ENCODE measurements at places on chromosomes 5 and 9.

- DNase-seq: no peak
Observed at GRCh38 chr5:74169701-74170100, 470.8 kb downstream of the ENC1 start.

- no peak for DNase-seq
Observed at GRCh38 chr5:174829511-174829864, 105.1 kb downstream of the MSX2 start.

- DNase-seq: peak; percentile 1
Observed at GRCh38 chr5:16975950-16976624, 40.0 kb upstream of the MYO10 start.

GRCh38 chr9:135077497-135078200 lies 9.8 kb upstream of the OLFM1 start:
- DNase-seq: peak; percentile 20

- no peak for DNase-seq
Observed at GRCh38 chr9:108933231-108933717, 650 bp downstream of the ELP1 start.

GRCh38 chr9:90421786-90422185 lies 220.8 kb downstream of the DIRAS2 start:
- DNase-seq: no peak

GRCh38 chr9:89374176-89374575 lies 55.9 kb downstream of the SECISBP2 start:
- no peak for DNase-seq

- no peak for DNase-seq
Observed at GRCh38 chr5:107565791-107566767, 104.7 kb downstream of the EFNA5 start.

- no peak for DNase-seq
Observed at GRCh38 chr5:162806195-162806594, 631.2 kb upstream of the CCNG1 start.

DNA sequence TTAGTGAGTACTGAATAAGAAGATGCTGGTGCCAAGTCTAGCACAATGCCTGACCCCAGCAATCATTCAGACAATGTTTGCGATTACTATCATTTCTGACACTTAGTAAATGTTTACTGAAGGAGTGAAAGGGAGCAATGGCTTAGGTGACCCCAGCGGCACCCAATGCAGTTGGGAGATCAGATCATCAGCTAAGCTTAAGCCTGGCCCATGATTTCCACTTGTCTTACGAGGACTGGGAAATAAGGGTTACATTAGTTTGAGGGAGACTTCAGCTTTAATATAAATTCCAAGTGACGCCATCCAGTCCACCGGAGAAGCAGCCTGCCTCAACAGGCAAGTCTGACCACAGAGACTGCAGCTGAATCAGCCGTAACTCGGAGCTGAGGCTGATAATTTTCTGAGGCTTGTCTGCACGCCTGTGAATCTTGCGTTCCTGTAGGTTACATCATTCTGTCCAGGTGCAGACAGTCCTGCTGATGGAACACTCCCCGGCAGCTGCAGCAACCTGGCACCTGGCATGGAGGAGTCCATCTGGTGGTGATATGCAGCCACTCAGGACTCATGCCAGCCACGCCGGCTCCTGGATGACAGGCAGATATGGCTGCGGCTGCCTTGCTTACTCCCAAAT lies 34.9 kb upstream of the FGF1 start:
- no peak for DNase-seq

- DNase-seq: no peak
Observed at GRCh38 chr5:16791036-16791705, 144.9 kb downstream of the MYO10 start.

GRCh38 chr9:91421128-91421765 lies 2.4 kb downstream of the NFIL3 start:
- DNase-seq: no peak

DNA sequence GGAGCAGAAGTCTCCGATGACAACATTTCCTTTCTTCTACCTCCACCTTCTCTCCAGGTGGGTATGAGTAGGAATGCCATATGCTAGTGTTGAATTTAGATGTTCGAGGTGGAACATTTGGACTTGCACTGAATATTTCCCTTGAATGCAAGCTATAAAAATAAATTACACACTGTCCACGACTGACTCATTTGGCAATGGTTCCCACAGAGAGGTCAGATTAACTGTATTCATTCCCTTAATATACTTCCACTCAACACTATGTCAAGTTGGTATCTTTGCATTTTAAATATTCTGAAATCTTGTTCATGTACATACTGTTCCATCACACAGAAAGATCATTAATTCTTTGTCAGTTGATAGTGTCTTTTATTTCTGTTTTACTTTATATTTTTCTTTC lies 222.6 kb upstream of the PIK3R1 start:
- no peak for DNase-seq

GRCh38 chr9:90893706-90894105 lies 92.1 kb downstream of the SYK start:
- DNase-seq: no peak

GRCh38 chr9:4384750-4385149 lies 84.9 kb upstream of the GLIS3 start:
- no peak for DNase-seq

GRCh38 chr9:88084357-88085183 lies 53.7 kb downstream of the SPATA31C2 start:
- no peak for DNase-seq

- DNase-seq: no peak
Observed at GRCh38 chr5:1138445-1139245, 26.8 kb upstream of the SLC12A7 start.

DNA sequence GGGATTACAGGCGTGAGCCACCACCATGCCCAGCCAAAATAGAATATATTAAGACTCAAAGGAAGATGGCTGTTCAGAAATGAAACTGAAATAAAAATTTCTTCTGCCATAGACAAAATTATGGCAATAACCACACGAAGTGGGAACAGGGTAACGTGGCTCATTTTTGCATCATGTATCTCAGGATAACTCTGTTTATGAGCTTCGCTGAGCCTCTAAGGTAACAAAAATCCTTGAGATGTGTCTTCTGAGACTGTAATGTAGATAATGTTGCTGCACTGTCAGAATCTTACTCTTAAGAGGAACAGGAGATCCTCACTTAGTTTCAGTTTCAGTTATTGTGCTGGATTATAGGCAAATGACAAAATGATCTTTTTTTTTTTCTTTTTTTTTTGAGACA lies 153.8 kb downstream of the GOLPH3 start:
- no peak for DNase-seq

- no peak for DNase-seq
Observed at GRCh38 chr9:83965350-83966208, 14.4 kb downstream of the HNRNPK start.

- no peak for DNase-seq
Observed at GRCh38 chr9:100074093-100074492, 24.7 kb downstream of the ERP44 start.

GRCh38 chr5:148397968-148398595 lies 14.3 kb downstream of the FBXO38 start:
- DNase-seq: no peak

DNA sequence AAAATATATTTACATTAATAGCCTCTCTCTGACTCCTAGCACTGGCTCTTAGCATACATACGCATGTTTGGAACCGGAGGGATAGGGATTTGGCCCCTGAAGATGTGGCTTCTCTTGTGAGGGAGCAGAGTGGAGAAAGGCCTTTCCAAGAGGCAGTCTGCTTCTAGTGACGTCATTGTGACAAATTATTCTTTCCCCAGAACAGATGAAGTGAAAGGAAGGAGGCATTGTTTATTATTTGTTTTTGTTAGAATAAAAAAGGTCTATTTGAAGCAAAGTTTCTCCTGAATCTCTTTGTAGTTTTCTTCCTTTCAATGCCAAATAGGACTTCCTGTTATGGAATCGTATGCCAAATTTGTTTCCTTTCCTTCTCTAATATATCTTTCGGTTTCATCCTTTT lies 361.6 kb downstream of the ICE1 start:
- DNase-seq: no peak

GRCh38 chr9:127149010-127149409 lies 26.6 kb upstream of the ANGPTL2 start:
- DNase-seq: no peak

DNA sequence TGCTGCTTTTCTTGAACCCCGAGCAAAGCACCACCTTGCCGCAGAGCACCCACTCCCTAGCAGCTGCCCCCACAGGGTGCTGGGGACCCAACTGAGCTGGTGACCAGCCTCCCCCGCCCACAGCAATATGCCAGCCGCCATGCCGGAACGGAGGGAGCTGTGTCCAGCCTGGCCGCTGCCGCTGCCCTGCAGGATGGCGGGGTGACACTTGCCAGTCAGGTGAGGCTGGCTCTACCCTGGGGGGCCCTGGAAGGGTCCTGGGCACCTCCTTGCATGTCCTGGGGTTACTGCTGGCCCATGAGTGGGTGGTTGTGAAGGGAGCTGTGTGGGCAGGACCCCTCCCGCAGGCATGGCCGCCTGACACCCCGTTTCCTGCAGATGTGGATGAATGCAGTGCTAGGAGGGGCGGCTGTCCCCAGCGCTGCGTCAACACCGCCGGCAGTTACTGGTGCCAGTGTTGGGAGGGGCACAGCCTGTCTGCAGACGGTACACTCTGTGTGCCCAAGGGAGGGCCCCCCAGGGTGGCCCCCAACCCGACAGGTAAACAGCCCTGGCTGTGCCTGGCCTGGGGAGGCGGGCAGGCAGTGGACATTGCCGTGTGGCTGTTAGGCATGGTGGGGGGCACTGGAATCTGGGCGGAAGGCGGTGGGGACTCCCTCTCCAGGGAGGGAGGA lies 7.2 kb downstream of the EGFL7 start:
- DNase-seq: no peak

GRCh38 chr5:153793699-153794098 lies 245.0 kb downstream of the FAM114A2 start:
- no peak for DNase-seq

- no peak for DNase-seq
Observed at GRCh38 chr9:86730163-86730928, 217.0 kb downstream of the GAS1 start.

DNA sequence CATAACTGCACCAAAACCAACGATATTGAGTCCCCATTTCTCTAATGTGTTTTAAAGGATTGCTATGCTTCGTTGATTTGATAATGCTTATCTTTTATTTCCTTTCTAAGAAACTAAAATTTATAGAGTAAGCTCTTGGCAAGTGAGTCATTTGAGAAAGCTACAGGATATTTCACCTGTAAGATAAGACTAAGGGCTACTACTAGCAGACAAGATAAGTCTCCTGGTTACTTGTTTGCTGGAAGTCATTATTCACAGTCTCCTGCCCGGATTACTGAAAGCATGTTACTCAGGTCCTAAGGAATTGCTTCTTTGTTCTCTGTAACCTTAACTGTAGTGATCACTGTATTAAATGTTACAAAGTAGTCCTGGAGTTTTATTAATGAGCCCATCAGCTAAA lies 315.9 kb upstream of the RASA1 start:
- no peak for DNase-seq

DNA sequence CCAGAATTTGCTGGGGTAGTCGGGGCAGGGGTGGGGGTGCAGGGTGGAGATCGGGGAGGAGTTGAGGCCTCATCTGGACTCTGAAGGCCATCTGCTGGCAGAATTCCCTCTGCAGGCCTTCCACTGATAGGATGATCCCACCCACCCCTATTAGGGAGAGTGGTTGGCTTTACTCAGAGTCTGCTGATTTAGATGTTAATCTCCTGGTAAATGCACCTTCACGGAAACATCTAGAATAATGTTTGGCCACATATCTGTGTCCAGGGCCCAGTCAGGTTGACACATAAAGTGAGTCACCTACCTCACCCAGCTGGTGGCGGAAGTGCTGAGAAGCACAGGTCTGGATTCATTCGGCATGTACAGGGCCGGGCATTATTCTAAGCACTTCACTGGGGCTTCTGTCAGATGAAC lies 50.0 kb downstream of the DAPK1 start:
- DNase-seq: no peak

- no peak for DNase-seq
Observed at GRCh38 chr5:1002836-1003235, 5.8 kb upstream of the NKD2 start.

GRCh38 chr9:93256878-93257807 lies 73.2 kb downstream of the WNK2 start:
- DNase-seq: no peak

GRCh38 chr5:97338729-97339128 lies 155.7 kb upstream of the RIOK2 start:
- no peak for DNase-seq

DNA sequence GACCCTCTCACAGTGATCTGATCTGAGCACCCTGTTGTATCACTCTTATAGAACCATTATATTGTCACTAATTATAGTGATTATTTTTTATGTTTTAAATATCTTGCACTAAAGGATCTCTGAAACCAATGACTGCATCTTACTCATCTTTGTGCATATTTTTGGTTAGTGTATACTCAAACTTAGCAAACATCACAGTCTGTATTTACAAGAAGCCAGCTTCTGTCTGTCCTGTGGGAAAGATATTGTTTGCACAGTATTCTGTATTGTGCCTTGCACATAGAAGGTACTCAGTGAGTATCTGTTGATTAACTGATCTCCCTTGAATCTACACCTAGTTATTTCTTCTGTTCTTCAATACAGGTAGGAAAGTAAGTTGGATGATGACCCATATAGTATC lies 131.5 kb downstream of the PAM start:
- DNase-seq: no peak

DNA sequence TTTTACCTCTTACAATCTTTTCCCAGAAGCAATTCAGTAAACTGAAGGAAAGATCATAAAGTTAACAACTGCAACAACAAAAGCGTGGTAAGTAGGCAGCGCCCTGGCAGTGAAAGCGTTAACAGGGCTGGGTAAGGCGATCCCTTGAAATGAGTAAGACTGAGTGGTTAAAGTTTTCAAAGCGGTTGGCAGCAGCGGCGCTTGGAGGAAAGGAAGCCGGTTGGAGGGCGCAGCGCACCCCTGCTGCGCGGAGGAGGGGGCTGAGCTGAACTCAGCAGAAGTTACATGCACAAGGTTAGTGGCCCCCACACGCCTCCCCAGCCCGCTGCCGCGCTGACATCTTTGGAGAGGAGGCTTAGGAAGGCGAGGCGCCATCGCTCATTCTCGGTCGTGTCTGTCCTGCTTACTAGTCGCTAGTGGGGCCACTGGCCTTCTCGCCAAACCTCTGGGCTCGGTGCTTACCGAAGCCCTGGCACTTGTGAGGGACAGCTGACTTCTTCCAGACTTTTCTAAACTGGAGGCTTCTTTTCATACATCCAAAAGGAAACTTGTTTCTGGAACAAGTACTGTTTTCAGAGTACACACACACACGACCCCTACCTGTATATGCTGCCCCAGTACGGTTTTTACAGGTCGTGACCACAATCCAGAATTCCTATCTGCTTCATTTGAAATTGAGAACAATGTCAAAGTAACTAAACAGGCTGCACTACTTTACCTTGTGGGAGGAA lies at the start of gene SH3RF2:
TSS of gene SH3RF2 (plus strand) at position 178 of the 731 bp plus-strand sequence. CDS start 1,351 bp downstream, outside the sequence.
- no peak for DNase-seq

- no peak for DNase-seq
Observed at GRCh38 chr9:78325846-78326360, 29.0 kb downstream of the PSAT1 start.
